ENCODE measurements at places on chromosomes 2 and 18.

GRCh38 chr2:136057023-136057801 lies 60.7 kb downstream of the CXCR4 start:
- no peak for DNase-seq

DNA sequence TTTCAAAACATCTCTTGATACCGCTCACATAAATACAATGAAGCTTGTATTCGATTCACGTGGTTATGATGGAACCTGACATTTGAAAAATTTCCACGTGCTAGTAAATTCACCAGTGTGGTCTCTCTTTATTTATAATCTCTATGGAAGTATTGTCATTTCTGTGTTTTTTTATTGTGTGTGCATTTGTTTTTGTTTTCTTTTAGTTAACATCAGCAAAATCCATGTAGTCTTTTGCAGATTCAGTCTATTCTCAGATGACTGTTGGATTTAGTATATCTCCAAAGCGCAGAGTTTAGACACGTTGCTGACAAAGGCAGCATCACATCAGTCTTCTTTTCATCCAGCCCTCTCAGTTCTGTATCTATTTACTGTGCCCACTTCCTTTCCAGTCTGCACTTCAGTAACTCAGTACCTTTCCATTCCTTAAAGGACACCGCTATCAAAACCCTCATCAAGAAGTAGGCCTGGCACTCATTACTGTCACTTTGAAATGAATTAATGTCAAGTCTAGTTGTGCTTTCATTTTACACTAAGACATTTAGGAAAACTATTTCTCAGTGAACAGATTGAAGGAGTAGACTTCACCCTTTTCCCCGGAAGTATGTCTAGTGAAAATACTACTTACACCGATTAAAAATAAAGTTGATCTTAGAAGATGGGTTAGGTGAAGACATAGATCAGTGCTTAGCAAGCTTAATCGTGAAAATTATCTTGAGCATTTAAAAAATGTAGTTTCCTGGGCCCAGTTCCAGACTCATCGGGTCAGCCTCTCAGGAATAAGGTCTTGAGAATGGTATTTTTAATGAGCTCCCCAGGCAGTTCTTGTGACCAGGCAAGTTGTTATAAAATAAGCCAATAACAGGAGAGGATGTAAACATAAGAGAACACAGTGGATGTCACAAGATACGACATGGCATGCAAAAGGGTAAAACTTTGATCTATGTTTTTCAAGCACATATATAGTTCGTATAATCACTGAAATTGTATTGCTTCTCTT lies 506.8 kb upstream of the ZEB2 start:
- DNase-seq = no peak

DNA sequence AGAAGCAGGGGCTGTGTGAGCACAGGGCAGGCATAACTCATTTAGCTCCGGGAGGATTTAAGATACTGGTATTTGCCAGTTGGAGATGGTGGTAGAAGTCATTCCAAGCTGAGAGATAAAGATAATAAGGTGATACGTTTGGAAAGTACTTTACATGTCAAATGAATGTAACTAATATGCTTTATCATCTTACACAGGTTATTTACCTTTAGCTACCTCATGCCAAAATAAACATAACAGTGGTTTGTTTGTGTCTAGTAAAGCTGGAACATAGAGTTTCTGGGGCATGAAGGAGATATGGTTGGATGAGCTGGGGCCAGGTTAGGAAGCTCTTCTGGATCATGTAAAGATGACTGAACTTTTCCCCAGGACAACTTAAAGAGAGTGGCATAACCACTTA lies 126.9 kb upstream of the PIK3C3 start:
- DNase-seq = no peak

DNA sequence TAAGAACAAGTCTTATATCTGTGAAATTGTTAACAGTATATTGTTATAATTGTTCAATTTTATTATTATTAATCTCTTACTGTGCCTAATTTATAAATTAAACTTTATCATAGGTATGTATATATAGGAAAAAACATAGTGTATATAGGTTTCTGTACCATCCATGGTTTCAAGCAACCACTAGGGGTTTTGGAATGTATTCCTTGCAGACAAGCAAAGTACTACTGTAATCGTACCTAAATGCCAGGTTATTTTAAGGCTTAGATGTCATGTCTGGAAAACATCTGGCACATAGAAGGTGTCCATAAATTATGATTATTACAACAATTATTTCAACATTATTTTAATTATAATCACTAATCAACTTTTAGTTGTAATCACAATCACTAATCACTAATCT lies 8.4 kb downstream of the ITSN2 start:
- DNase-seq = no peak

DNA sequence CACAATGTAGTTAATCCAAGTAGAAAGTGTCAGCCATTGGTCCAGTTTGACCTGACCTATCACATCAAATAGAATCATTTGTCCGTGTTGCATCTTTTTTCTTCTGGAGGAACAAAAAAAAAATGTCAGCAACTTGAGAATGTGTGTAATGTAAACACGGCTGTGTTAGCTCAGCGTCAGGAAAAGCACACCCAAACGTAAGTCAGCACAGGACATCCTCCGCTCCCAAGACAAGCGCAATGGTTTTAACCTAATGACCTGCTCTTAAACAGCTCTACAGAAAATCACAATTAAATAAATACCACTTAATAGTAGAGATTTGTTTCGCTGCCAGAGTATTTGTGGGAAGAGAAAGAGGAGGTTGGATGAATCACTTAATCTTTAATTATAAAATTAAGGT lies 59.4 kb downstream of the OSR1 start:
- no peak for DNase-seq

DNA sequence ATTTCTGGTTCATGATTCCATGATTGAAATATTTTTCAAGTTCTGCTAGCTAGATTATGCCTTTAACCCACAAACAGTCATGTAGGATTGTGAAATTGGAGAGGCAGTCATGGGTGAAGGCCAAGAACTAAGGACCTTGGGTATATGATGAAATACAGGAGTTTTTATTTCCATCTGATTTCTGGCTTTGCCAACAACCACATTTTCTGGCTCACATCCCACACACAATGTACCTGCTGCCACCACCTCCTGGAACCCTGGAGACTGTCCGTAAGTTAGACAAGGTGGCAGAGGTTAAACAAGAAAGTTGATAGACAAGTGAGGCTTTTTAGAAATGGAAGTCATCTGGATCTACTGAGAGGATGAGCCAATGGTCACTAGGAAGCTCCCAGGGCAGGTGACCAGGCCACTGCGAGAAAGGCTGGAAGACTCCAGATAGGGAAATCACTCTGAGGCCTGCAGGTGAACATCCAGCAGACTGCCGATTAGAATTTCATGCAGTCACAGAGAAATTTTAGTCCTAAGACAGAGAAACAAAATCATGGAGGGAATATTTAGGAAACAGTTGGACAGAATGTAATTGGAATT lies 402.0 kb downstream of the ALK start:
- no peak for DNase-seq

GRCh38 chr2:138997856-138998517 lies 217.8 kb upstream of the NXPH2 start:
- DNase-seq = no peak

GRCh38 chr18:13366541-13366940 lies 148.0 kb downstream of the LDLRAD4 start:
- DNase-seq = no peak

GRCh38 chr2:51441786-51442185 lies 409.9 kb upstream of the NRXN1 start:
- no peak for DNase-seq

- DNase-seq = no peak
These were observed 44.5 kb downstream of the TNS1 start for GRCh38 chr2:217958206-217958883.

- no peak for DNase-seq
These were observed 239.1 kb downstream of the ASXL3 start for GRCh38 chr18:33817096-33817495.

GRCh38 chr2:196592331-196592910 lies 47.1 kb upstream of the CCDC150 start:
- DNase-seq = no peak

DNA sequence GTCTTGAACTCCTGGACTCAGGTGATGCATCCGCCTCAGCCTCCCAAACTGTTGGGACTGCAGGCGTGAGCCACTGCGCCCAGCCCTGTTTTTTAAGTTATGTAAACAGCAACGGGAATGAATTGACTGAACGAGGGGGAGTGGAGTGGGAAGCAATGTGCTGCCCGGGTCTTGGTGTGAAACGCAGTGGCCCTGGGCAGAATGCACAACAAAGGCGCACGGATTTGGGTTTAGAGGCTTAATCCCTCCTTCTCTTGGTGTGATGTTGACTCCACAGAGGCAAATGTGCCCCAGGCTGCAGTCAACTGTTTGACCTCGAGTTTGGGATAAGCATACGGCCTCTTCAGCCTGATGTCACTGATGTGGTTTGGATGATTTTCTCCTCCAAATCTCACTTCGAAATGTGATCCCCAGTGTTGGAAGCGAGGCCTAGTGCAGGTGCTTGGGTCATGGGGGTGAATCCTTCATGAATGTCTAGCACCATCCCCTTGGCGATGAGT lies 97.4 kb downstream of the AGAP1 start:
- no peak for DNase-seq

DNA sequence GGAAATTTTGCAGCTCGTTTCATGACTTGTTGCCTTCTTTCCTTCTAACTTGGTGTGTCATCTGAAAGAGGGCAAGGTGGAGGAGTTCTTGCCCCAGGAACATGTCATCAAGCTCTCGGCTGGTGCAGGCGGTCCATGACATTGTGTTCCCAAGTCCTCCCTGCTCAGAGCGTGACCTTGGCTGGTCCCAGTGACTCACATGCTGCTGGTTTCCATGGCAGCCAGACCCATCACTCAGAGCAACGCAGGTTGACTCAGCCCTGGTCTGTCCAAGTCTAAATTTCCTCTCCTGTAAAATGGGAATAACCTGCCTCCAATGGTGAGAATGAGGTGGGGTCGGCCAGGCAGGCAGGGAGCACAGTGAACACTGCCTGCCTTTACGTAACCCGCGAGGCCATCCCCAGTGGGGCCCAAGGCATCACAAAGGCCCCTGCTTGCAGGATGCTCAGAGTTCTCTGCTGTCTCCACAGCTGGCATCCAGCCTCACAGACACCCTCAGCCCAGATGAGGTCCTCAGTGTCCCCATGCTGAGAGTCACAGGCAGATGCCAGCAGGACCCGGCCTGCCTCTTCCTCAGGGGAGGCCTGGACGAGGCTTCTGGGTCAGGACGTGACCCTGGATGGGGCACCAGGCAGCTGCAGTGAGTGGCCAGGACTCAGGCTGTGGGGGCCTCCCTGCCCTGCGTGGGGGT lies 143.7 kb downstream of the TPO start:
- DNase-seq = no peak

DNA sequence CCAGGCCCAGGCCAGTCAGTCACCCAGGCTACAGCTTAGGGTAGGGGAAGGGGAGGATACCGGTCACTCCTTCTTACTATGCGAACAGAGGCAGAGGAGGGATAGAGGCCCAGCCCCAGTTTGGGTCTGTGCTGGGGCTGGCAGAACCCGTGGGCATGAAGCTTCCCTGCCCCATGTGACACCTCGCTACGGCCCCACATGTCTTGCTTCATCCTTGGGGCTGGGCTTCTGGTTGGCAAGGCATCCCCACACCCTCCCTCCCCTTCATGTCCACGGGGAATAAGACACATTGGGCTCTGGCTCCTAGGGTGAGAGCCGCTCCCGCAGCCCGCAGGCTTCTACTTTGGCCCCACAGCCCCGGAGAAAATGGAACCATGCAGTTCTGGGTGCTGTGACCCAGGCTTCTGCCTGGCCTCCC lies 32.4 kb downstream of the HS1BP3 start:
- DNase-seq = no peak

GRCh38 chr2:177568893-177569292 lies 176.3 kb downstream of the AGPS start:
- no peak for DNase-seq

- DNase-seq = no peak
These were observed 271.9 kb downstream of the PHLPP1 start for GRCh38 chr18:62987055-62987830.

GRCh38 chr2:171794918-171795317 lies 99.1 kb downstream of the SLC25A12 start:
- no peak for DNase-seq

GRCh38 chr2:53987336-53987921 lies 16.6 kb upstream of the PSME4 start:
- DNase-seq = no peak

GRCh38 chr18:13103366-13103765 lies 112.2 kb downstream of the CEP192 start:
- no peak for DNase-seq

DNA sequence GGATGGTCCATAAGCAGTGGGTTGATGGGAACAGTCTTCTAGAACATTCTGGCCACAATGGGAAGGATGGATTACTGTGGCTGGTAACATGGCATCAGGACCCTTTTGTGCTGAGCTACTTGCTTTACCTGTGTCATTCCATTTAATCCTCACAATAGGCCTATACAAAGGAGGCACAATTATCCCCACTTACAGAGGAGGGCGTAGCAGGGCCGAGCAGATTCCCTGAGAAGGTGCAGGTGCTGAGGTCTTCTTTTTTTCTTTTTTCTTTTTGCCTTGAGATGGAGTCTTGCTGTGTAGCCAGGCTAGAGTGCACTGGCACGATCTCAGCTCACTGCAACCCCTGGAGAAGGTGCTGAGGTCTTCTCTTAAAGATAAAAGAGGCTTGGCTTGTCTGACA lies 6.7 kb upstream of the LRRC30 start:
- no peak for DNase-seq
